ENCODE measurements at places on chromosomes 1 and 21.

DNA sequence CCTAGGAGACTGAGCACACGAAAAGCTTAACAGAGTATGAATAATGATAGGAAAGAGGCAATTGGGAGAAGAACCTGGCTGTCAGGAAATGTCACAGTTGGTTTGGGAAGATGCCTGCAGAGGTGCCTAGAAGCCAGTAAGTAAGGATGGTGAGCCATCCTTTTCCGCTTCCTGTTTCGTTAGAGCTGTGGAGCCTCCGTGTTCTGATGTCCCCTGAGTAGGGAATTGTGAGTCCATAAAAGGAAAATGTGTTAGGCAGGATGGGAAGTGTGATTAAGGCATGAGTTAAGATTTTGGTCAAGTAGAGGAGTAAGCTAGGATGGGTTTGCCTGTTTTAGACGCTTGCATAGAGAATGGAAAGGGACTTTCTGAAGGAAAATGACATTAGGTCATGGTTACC lies 9.0 kb downstream of the CLIC4 start:
- DNase-seq = no peak

- DNase-seq = no peak
Observed at GRCh38 chr1:206608108-206608698, 4.1 kb downstream of the EIF2D start.

DNA sequence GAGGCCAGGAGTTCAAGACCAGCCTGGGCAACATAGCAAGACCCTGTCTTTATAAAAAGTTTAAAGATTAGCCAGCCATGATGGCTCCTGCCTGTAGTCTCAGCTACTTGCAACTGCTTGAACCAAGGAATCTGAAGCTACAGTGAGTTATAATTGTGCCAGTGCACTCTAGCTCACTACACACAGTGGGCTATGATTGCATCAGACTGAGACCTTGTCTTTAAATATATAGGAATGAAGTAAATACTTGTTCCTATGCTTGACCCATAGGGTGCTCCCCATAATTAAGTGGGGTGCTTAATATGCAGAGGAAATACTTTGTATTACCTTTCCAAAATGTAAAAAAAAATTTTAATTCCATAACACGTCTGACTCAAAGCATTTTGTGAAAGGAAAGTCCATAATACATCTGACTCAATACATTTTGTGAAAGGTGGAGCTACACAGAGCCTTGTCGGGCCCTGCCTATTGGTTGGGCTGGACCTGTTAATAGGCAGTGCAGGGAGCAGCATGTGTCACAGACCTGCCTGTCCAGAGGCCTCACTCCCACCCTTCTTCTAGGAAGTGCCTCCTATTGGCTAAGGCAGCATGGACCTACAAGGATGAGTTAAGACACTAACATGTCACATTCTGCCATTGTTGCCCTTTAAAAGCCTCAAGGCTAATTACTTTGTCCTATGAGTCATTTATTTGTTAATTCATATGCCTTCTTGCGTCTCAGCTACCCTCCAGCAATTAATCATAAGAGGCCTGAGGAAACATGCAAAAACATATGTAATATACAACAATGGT lies 33.6 kb downstream of the CD58 start:
- DNase-seq = no peak

GRCh38 chr1:31122101-31122735 lies 56.7 kb upstream of the PUM1 start:
- no peak for DNase-seq

- DNase-seq = no peak
Observed at GRCh38 chr1:210250665-210250997, 18.0 kb downstream of the SERTAD4 start.

GRCh38 chr21:39051588-39051949 lies 131.7 kb downstream of the PSMG1 start:
- no peak for DNase-seq

DNA sequence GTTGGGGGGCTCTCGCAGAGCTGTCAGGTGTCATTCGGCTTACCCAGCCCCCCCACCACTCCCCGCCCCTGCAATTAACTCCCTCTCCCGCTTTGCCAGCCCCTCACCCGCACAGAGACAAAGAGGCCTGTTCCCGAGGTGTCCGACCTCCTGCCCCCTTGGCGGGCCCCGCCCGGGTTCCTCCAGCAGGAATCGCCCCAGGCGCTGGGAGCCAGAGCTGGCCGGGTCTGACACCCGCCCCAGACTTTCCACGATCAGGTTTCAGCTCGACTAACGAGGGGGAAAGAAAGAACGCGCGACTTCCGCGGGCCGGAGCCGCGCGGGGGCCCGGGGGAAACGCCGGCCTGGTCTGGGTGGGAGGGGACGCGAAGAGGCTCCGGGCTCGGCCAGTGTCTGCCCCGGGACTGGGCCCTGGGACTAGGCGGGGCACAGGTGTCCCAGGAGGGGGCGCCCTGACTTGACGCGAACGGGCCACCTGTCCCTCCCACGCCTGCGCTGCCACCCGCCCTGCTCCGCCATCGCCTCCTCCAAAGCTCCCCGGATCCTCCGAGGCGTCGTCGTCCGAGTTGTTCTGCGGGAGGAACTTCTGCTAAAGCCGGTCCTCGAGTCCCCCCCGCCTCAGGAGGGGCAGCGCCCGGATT lies 36.4 kb upstream of the HHAT start:
- peak; percentile 87 for DNase-seq

- no peak for DNase-seq
Observed at GRCh38 chr21:38165466-38166172, 91.2 kb upstream of the KCNJ15 start.

- no peak for DNase-seq
Observed at GRCh38 chr1:151692226-151692625, 24.4 kb downstream of the CELF3 start.

- no peak for DNase-seq
Observed at GRCh38 chr1:51516649-51517158, 2.4 kb downstream of the EPS15 start.

- no peak for DNase-seq
Observed at GRCh38 chr1:234746798-234747196, 136.8 kb upstream of the IRF2BP2 start.

DNA sequence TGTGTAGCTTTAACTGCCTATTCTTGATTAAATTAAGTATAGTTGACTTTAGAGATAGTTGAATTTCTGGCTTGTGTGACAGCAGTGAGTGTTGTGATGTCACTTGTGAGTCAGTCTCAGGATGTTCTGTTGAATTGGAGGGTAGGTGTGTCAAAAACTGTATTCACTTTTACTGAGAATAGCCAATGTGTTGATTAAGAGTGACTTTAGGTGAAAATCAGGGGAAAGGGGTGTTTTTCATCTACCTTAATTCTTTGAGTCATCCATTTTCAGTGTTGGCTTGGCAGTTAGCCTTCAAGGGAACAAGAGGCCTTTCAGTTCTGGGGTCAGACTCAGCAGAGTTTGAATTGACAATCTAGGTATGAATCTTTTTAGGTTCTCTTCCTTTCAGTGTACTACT lies 75.9 kb downstream of the CDC14A start:
- DNase-seq = no peak

DNA sequence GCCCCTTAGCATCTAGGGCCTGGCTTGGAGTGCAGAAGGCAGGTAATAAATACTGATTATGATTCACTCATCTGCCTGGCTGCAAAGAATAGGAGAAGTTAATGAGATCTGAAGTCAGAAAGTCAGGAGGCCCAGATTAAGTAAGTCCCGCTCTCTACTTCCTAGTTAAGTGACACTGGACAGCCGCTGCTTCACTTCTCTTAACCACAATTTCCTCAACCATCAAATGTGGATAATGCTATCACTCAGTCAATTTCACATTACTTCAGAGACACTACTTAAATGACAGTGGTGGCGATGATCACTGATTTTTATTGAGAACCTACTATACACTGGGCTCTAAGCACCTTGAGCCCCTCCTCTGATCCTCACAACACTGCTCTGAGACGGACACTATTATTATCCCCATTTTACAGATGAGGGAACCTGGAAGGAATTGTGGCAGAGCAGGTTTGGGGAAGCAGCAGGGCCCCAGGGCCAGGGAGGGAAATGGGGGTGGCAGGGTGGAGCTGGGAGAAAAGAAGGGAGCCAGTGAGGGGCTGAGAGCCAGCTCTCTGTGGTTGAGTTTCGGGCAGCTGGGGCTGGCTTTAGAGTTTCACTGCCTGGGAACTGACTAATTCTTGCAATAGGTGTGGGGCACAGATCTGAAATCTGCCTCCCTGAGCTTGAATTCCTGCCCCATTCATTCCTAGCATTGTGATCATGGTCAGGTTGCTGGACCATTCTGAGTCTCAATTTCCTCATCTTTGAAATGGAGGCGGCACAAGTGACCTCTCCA lies 2.4 kb upstream of the E2F2 start:
- DNase-seq = no peak

DNA sequence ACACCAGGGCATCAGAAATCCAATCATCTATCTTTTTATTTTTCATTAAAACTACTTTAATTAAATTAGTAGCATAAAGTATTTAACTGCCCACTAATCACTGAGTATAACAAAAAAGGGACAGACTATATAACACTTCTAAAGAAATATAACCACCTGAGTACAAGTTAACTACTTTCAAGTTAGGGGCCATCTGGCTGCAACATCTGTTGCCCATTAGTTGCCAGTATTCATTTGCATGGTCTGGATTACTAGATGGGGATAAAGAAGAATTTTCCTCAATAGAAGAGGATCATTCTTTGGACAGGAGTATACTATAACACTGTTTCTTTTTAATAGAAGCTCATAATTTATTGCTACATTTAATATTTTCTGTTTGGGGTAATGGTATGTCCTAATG lies 446.4 kb downstream of the AMY1C start:
- no peak for DNase-seq

DNA sequence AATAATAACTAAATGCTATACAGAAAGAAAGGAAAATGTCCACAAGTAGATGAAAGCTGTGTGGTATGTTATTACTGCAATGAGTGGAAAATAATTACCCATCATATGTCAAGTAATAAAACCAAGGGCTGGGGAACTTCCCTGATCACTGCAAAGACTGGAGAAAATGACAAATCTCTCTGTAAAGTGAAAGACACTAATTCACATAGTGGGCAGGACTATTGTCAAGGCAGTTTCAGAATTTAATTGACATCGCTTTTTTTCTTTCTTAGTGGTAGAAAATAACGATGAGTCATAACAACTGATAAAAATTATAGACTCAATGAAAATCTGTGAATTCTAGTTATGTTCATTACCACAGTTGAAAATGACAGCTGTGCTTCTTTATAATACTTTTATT lies 153.7 kb upstream of the ST6GALNAC5 start:
- DNase-seq = no peak

DNA sequence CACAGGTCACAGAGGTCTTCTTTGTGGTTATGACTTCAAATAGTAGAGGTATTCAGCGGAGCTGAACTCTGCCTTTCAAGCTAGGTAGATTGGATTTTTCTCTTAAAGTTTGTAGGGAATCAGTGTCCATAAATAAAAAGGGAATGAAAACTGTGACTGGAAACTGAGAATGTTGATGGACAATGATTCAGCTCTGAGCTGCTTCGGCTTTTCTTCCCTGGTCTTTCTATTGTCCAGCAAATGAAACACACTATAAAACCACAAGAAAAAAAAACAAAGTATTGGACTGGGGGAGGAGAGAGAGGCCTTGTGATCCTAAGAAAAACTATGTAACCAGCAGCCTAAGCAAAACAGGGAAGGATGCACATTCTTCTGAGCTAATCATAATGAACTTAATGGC lies 11.1 kb downstream of the TNNI3K start:
- DNase-seq = no peak

- DNase-seq = no peak
Observed at GRCh38 chr1:209802117-209802779, 3.7 kb downstream of the IRF6 start.

DNA sequence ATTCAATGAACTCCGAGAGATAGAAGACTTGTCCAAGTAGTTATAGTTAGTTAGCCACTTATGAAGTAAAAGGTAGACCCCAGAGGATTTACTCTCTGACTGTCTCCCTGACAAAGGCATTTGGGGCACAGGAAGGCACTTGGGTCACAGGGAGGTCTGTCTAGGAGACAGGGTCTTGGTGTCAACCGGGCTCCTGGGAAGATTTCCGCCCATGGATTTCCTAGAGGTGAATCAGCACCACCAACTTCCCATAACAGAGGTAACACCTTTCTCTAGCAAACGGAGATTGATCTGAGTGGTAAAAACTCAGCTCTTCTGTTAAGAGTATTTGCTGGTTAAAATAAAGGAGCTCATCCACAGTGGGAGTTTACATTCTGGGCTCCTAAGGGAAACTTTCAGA lies 16.4 kb downstream of the CCN1 start:
- DNase-seq = no peak

DNA sequence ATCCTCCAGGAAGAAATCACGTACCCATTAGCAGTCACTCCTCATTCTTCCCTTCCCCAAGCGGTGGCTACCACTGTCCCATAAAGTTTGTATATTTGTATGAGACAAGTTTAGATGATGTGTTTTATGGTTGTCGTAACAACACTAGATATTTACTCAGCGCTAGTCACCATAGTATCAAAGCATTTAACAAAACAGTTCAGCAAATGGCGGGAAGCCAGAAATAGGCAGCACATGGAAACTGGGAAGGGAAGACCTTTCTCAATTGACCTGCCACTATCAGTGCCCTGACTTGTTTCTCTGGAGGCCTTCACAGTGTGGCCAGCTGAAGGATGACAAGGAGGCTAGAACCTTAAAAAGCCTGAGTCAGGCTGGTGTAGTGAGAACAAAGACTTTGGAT lies 31.1 kb downstream of the CNST start:
- no peak for DNase-seq

- DNase-seq = no peak
Observed at GRCh38 chr1:100580446-100580845, 42.5 kb downstream of the GPR88 start.

DNA sequence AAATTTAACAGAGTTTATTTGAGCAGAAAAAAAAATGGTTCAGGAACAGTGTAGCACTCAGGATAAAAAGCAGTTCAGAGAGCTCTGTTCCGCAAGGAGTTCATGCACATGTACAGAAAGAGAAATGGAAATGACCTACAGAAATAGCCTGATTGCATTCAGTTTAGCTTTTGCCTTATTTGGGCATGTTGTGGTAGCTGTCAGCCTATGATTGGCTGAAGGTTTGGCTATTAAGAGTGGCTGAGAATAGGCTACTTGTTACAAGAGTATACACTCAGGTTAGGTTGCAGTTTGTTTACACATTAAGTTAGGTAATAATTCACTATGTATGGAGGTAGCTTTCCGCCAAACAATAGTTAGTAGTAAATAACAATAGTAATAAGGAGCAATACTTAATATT lies 511.0 kb upstream of the TMPRSS15 start:
- DNase-seq = no peak

- no peak for DNase-seq
Observed at GRCh38 chr1:220291580-220291979, 19.3 kb upstream of the RAB3GAP2 start.

GRCh38 chr1:61638296-61638695 lies 86.6 kb downstream of the TM2D1 start:
- DNase-seq = no peak

DNA sequence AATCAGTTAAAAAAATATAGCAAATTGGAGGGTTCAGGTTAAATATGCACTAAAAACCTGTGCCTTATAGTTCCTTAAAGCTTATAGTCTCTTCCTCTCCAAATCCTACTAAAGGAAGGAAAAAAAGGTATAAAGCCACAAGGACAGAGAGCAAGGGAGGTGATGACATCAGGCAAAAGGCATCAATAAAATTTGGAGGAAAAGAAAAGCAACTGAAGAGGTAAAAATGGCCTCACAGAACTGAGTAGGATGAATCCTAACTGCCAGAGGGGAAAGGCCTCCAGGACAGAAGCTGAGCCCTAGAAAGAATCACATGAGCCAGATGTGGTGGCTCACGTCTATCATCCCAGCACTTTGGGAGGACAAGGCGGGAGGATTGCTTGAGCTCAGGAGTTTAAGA lies 8.1 kb downstream of the CCSAP start:
- no peak for DNase-seq

Data from lower lobe of right lung (tissue), 2 donors.